ENCODE measurements at places on chromosomes 3 and 15. TPM values are rescaled to one million over a fixed set of nuclear protein-coding genes. Genes with fewer than 3 reads are reported as not detected.

TMEM40 gene
- total RNA-seq = 4.5 TPM

CCR8 gene
- total RNA-seq = not detected

SLC22A14 gene
- not detected for total RNA-seq

LIPC gene
- 1.5 TPM for total RNA-seq

WDR49 gene
- total RNA-seq = 3.7 TPM

DNA sequence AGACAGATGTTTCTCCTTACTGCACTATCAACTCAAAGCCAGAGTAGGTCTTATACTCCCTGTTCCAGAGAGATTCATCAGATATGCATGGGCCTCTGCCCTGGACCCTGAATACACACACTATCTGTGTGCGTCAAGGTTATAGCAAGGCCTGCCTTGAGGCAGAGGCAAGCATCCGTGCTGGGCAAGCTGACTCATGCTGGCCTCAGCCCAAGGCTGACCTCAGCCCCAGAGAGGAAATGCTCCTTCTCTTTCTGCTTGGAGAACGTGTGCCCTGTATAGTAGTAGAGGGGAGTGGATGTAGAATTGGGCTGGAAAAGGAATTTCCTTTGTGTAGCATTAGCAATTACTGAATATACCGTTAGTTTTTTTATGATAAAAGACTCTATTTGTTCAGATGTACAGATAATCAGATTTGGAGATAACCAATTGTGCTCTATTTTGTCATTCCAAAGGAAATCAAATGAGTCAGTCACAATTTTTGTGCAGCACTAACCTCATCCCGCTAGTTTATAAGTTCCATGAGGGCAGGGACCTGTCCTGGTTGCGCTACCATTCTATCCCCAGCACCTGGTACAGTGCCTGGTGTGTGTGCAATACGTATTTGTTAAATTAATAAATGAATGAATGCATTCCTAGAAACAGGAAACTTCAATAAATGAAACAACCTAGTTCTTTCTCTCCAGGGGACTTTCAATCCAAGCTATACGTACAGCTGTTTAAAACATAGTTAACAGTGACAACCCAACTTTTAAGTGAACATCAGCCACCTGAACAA lies 13.3 kb upstream of the PAQR9 start:
- no peaks in the 10 kb centered on the region for H3K27me3 ChIP-seq
- H3K27ac ChIP-seq = peak overlapping the region; percentile 87
- H3K4me1 ChIP-seq = peaks cover 50% of the 10 kb centered on the region
- peak; percentile 90 for DNase-seq

All from left ventricle myocardium inferior (tissue), 1 donor.